ENCODE measurements at places on chromosomes 16 and 17.

GRCh38 chr16:73714976-73715375 is 581.6 kb upstream of the PSMD7 start:
- DNase-seq, result no peak

GRCh38 chr16:27085182-27085581 is 18.5 kb downstream of the C16orf82 start:
- no peak for DNase-seq

DNA sequence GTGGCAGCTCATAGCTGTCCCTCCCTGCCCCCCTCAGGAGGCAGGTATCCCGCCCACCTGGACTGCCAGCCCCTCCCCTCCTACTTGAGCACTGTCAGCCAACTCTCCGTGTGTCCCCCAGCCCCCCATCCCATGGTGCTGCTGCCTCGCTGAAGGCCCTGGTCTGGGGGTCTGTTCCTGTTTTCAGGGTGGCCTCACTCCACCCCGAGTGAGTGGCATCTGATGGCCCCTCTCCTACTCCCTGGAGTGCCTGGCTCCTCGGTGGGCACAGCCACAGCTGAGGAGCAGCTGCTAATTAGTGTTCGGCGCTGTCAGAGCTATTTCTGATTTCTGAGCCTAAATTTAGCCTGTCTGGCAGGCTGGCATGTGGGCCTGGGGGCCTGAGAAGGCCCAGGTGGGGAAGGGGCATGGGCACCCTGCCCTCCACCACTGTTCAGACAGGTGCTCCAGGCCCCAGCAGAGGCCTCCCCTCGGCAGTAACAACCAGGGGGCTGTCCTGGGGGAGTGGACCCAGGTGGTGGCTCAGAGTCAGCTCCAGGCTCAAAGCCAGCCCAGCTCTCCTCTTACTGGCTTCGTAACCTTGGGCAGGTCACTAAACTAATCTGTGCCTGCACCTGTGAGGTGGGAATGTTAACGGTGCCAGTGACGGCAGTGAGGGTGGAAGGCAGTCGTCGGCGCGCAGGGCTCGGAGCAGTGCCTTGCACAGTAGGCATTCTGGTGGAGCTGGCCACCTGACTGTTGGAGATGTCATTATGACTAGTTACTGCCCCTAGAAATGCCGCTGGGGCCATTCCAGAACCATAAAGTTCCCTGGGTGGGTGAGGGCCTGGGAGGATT is 6.5 kb downstream of the FMNL1 start:
- DNase-seq, result no peak

DNA sequence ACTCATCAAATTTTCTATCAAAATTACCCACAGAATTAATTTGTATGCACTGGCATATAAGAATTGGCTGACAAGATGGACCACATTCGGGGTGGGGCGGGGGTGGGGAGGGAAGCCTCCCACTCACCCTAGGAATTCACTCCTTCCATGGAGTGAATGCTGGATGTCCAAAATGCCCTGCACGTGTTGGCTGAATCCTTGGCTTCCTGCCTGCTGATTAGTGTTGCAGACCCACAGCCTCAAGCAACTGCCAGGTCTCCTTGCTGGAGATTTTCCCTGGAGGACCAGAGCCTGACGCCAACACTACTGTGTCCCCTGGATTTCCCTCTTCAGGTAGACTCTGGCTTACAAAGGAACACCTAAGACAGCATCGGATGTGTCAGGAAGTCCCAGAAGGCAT is 575.7 kb upstream of the CDH11 start:
- no peak for DNase-seq

GRCh38 chr17:49316258-49316570 is 45.8 kb downstream of the ZNF652 start:
- DNase-seq, result no peak
